ENCODE measurements at places on chromosomes 6 and 20.

- no peak for DNase-seq
Measured at GRCh38 chr6:25682324-25682723, 30.3 kb downstream of the SCGN start.

DNA sequence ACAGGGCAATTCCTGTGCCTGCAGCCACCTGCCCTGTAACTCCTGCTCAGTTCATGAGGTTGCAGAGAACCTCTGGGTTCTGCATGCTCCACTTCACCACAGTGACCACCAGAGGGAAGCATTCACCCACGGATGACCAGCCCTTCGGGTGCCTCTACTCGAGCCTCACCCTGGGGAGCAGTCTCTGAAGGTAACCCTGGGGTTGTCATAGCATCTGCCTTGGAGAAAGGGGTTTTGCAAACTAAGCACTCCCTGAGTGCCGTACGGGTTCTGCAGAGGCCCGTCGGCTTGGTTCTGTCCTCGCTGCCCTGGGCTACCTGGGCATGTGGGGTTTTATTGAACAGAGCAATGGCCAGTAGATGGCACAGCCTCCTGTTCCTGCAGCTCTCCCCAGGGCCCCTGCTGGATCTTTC is 10.2 kb upstream of the CST5 start:
- peak; percentile 39 for DNase-seq

- DNase-seq: no peak
Measured at GRCh38 chr20:3796477-3797225, 541 bp downstream of the CDC25B start.

DNA sequence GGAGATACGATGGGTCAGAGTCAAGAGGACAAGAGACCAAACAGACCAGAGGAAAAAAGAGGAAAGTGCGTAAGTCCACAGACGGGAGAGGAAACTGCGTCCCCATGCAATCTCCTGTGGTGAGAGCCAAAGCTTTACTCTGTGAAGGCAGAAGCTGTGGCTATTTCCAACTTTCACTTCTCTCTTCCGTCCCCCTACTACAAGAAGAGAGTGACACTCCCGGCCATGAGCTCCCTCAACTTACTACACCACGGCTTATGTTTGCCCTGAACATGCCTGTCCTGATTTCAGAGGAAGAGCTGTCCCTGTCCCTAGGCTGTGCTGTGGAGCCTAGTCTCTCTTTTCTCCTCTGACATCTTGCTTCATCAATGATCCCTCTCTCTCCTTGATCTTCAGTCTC is 11.5 kb upstream of the SSR1 start:
- DNase-seq: peak; percentile 32

Measured in GM20000 (cell line).